Fibroblast of skin of scalp (primary cell): ENCODE measurements at places on chromosomes 16 and 17.

DNA sequence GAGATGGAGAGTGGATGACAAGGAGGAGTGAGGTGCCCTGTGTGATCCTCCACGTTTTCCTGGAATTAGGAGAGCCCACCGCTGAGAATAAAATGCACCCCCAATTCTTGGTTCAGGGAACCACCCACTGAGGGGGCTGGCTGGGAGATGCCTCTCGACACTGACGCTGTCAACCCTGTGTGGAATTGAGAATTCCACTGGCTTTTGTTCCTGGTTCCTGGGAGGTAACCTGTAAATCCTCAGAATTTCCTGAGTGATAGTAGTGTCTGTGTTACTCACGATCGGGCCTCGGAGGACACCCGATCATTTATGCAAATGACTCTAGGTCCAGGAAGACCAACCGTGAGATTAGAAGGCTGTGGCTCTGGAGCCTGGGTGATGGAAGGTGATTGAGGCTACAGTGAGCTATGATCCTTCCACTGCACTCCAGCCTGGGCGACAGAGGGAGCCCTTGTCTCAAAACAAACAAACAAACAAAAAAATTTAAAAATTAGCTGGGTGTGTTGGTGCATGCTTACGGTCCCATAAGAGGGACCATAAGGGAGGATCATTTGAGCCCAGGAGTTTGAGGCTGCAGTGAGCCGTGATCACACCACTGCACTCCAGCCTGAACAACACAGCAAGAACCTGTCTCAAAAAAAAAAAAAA lies 11.7 kb upstream of the PRPSAP1 start:
- no peak for DNase-seq

GRCh38 chr17:48587276-48588073 lies 2.6 kb downstream of the HOXB3 start:
- DNase-seq, result no peak

DNA sequence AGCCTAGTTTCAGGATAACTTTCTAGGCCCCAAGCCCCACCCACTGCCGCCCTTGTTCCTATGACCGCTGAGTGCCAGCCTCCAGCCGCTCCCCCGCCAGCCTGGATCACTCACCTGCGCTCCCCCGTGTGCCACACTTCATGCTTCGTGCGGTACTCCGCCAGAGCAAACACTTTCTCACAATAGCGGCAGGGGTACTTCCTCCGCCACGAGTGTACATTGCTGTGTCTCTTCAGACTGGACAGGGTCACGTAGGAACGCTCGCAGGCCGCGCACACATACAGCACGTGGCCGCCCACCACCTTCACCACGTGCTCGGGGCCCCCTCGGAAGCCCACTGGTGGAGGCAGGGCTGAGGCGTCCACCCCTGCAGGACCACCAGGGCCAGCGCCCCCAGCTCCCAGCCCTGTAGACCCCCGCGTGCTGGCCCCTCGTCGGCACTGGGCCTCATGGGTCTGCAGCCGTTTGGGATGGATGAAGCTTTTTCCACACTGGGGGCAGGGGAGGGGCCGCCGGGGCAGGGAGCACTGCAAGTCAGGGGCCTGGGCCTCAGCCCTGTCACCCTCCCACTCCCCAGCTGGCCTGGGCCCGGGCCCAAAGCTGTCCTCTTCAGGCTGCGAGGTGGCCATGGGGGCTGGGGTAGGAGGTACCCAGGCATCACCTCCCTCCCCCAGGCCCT lies 13.7 kb downstream of the ZBTB4 start:
- no peak for DNase-seq

GRCh38 chr17:80694992-80695912 lies 150.6 kb downstream of the RPTOR start:
- DNase-seq, result no peak

DNA sequence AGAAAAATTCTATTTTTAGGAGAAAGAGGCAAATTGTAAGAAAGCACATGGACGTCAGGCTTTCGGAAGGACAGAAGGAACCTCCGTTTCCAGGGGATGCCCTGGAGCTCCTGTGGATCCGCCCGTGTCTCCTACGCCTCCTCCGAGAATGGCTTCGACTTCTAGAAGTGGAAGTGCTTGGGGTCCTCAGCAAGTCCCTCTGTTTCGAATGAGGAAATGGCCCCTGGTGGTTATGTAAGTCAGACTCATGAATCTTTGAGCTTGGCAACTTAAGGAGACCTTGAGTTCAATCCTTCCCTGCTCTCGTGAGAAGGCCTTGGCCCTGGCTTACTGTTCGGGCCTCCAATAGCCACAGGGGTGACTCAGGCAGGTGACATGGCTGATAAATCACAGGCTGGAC lies 38.9 kb downstream of the COX4I1 start:
- DNase-seq, result no peak

GRCh38 chr16:84617041-84617790 lies 662 bp downstream of the COTL1 start:
- DNase-seq, result no peak
